Activated T-cell treated with anti-CD3 and anti-CD28 coated beads, Interleukin-2, amount 50 U/mL, for 72 hours (primary cell): ENCODE measurements at places on chromosomes 5 and 9. TPM values are rescaled to one million over a fixed set of nuclear protein-coding genes. Genes with fewer than 3 reads are reported as not detected.

Gene MAPKAP1
- 42.1 TPM for total RNA-seq

Gene ENG
- 14.4 TPM for total RNA-seq

Gene NEURL1B
- total RNA-seq, result 0.29 TPM

Gene MAMDC2
- total RNA-seq, result not detected

Gene PRDM9
- total RNA-seq, result not detected

Gene IFNE
- total RNA-seq, result not detected

Gene IL17B
- not detected for total RNA-seq

Gene ANKRD34B
- not detected for total RNA-seq
